ENCODE measurements at places on chromosomes 2 and 18.

DNA sequence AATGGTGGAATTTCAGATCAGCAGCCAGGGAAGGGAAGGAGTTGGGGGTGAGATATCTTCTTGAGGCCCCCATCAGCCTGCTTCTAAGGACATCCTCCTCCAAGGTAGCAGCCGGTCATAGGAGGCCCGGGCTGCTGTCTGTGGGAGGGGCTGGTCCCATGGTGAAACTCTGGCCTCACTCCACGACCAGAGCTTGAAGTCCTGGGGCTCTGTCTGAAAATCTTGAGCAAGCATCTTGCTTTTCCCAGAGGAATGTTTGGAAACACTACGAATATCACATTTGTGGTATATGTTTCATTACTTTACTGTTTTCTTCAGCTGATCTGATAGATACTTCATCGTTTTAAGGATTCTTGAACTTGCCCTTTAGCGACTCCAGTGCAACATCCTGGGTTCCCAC, 103.7 kb downstream of the CTAGE1 start:
- no peak for DNase-seq

DNA sequence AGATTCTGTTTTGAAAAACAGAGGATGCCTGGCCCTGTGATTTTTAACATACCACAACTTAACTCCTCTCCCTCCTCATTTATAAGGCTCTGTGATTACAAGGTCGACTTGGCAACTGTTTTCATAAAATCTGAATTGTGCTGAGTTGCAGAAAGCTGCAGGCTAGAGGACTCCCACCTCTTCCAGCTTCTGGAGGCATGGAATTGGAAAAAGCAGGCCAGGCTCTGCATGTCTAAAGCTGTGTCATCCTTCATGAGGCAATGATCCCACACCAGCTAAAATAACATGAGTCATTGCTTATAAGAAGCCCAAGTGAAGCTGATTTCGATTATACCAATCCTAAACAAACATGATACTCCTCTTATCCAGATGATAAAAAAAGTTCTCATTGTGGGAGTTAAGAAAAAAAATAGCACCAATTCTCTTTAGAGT, 11.7 kb downstream of the ARHGAP28 start:
- DNase-seq, result no peak

DNA sequence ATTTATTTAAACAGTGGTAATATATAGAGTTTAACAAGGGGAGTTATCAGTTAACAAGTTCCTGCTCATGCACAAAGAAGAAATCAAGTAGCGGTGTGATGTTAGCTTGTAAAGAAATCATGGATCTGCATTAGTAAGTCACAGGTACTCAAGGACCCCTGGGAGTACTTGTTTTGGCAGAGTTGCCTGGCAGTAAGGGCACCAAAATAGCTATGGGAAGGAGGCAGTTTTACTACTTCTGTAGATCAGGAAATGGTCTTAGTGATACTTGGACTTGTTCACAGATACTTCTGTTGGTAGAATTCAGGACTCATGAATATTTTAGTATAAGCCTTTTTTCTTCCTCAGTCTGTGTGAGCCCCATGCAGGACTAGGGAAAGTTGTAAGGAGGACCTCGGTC, 107.3 kb upstream of the IL1R2 start:
- no peak for DNase-seq

DNA sequence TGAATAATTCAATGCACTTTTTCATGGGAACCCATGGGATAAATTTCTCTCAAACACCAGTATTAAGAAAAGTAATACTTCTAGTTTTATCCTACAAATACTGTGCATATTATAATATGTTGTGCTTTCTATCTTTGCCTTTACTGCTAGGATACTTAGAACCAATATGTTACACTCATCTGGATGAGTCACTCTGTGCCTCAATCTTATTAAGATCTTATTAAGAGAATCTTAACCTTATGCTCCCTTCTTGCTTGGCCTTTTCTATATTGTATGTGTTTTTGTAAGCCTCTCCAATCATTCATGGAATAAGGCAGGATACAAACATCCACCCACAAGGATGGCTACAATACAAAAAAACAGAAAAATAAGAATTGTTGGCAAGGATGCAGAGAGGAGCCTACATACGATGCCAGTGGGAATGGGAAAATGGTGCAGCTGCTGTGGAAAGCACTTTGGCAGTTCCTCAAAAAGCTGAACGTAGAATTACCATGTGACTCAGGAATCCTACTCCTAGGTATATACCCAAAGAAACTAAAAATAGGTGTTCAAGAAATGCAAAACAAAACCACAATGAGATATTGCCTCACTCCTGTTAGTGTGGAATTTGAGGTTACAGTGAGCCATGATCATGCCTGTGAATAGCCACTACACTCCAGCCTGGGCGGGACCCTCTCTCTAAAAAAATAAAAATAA, 10.7 kb upstream of the TWSG1 start:
- no peak for DNase-seq

- DNase-seq, result no peak
Observed at GRCh38 chr2:140650825-140651224, 1480.0 kb downstream of the LRP1B start.

- DNase-seq, result no peak
Observed at GRCh38 chr2:35080231-35080910, 1275.2 kb upstream of the CRIM1 start.

- DNase-seq, result no peak
Observed at GRCh38 chr2:51219468-51219867, 187.5 kb upstream of the NRXN1 start.

DNA sequence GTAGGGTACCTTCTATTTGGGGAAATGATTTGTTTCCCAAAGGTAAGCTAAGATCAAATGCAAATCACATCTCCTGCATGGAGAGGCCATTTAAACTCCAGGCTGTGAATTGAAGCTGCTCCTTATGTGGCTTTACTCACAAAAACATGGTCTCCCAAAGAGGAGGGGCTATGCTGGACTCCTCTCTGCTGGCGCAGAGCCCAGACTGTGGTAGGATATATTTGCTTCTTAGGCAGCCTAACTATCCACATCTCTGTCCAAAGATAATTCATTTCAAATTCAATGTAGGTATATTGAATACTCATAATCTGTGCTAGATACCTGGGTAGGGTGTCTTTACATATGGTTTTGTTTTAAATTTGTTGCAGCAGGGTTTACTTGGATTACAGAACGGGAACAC, 358.5 kb downstream of the ALK start:
- DNase-seq, result no peak
